ENCODE measurements at places on chromosomes 12 and 14.
A peak's percentile ranks its signal among the peaks of the same experiment; 100 is the strongest.

- DNase-seq, result no peak
These were observed 102.9 kb downstream of the RASSF9 start for GRCh38 chr12:85733221-85733840.

DNA sequence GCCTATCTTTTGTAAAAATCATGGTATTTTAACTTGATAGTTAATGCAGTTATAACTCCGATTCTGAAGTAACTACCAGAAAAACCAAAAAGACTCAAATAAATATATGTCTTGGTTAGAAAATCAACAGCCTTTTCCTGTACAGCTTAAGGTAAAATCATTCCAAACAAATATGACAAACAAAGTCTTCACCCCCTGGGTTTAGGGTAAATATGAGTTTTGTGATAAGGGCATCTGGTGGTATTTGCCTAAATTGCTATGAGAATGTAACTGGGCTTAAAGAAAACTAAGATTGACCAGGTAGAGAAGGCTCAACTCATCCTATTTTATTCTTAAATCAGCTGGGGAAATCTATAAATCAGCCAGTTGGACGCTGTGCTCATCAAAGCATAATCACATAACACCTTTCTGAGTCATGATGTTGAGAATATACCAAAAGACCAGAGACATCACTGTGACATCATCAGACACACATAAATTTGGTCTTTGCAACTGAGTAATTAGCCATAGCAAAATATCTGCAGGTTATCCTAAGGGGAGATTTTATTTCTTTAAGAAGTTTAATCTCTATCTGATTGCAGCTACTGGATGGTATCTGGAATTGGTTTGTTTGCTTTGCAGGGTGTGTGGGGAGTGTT is 133.9 kb downstream of the STXBP6 start:
- no peak for DNase-seq

DNA sequence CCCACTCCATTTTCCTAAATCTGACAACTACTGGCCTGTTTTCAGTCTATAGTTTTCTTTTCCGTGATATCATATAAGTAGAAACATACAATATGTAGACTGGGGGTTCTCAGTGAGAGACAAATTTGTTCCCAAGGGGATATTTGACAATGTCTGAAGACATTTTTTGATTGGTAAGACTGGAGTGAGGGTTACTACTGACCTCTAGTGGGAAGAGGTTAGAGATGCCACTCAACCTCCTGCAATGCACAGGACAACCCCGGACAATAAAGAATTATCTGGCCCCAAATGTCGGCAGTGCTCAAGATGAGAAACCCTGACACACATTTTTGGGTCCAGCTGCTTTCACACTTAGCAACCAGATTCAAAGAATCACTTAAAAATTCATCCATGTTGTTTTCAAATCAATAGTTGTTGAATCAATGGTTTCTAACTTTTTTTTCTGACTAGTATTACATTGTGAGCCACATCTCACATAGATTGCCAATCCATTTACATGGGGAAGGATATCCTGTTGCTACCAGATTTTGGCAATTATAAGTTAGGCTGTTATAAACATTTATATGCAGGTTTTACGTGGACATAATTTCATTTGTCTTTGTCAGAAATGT is 307.1 kb downstream of the RPL10L start:
- no peak for DNase-seq

- no peak for DNase-seq
These were observed 4.1 kb upstream of the PLEK2 start for GRCh38 chr14:67416085-67416484.

- DNase-seq, result no peak
These were observed 55.3 kb downstream of the KCNC2 start for GRCh38 chr12:75154388-75154787.

GRCh38 chr14:33916663-33917565 is 34.0 kb downstream of the EGLN3 start:
- DNase-seq, result no peak

DNA sequence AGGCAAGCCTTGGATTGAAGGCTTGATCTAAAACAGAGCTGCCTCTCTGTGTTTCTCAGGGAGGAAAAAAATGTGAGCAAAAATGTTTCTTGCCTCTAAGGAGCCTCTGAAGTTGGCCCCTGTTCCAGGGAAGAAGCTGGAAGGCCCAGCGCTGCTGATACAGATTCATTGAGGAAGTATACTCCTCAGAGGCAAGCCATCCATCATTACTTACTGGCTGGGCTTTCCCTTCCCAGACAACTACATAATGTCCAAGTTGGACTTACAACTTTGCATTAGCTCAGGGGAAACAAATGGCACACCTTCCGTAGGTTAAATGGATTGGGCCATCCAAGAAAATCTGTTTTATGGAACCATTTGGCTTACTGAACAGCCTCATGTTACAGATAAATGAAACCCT is 263.7 kb upstream of the SEL1L start:
- no peak for DNase-seq

- DNase-seq, result no peak
These were observed 4.6 kb downstream of the BEGAIN start for GRCh38 chr14:100582496-100583165.

- DNase-seq, result peak; percentile 50
These were observed 1.5 kb downstream of the ZNF605 start for GRCh38 chr12:132954471-132955048.

DNA sequence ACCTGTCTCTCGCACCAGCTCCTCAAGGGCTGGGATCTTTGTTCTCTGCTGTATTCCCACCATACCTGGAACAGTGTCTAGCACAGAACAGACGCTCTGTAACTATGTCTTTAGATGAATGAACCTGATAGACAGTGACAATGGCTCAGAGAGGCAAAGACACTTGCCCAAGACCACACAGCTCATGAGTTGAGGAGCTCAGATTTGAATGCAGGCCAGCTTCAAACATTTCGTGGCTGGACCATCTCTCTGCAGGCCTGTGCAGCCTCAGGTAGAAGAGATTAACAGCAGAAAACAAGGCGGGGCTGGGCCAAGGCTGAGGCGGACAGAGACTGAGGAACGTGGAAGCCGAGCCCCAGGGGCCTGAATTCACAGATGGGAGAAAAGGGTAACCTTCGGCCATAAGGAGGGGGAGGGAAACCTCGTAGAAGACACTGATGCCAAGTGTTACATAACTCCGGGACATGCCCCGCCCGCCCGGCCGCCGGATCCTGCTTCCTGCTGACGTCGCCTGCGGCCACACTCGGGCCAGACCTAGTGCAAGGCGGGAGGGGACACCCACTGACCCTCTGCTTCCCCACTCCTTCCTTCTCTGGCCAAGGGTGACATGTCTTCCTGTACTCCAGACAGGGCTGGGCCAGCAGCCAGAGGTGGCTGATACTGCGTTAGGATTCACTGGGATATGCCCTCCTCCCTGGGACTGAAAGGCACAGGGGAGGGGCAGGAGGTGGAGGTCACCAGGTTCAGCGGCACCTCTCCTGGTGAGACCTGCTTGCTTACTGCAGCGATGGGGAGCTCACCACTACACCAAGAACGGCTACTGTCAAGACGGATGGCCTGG is 86.8 kb downstream of the RFLNA start:
- no peak for DNase-seq

DNA sequence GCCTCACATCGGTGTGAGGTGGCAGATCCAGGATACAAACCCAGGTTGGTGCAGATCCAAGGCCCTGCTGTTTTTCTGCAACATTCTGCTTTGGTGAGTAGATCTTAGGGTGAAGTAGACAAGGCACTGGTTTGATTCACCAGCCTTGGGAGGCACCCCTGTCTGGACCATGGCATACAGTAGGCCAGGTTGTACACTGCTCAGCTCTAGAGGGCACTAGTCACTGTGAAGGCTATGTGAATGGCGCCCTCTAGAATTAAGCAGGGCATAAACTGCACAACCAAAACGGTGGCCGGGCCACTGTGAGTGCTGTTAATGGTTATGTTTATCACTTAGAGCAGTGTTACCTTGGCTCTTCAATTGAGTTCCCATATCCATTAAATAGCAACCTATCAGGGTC is 280.6 kb upstream of the PWP1 start:
- no peak for DNase-seq

GRCh38 chr14:101476916-101477553 is 84.3 kb upstream of the DIO3 start:
- peak; percentile 56 for DNase-seq

GRCh38 chr14:87613881-87614280 is 379.1 kb downstream of the GALC start:
- DNase-seq, result no peak

DNA sequence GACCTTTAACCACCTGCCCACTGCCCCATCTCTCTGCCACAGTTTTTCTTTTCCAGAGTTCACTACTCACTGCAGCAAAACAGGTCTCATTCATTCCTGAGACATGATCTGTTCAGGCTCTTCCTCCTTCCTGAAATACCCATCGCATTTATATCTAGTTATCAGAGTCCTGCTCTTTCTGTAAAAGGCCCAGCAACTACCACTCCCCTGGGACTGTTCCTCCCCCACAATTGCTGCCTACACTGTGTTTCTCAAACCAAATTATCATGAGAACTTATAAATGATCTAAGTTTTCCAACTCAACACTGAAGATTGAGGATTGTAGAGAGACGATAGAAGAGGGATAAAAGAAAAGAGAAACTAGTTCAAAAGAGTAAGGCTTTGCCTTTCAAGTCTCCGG is 40.8 kb upstream of the EPS8 start:
- DNase-seq, result no peak

DNA sequence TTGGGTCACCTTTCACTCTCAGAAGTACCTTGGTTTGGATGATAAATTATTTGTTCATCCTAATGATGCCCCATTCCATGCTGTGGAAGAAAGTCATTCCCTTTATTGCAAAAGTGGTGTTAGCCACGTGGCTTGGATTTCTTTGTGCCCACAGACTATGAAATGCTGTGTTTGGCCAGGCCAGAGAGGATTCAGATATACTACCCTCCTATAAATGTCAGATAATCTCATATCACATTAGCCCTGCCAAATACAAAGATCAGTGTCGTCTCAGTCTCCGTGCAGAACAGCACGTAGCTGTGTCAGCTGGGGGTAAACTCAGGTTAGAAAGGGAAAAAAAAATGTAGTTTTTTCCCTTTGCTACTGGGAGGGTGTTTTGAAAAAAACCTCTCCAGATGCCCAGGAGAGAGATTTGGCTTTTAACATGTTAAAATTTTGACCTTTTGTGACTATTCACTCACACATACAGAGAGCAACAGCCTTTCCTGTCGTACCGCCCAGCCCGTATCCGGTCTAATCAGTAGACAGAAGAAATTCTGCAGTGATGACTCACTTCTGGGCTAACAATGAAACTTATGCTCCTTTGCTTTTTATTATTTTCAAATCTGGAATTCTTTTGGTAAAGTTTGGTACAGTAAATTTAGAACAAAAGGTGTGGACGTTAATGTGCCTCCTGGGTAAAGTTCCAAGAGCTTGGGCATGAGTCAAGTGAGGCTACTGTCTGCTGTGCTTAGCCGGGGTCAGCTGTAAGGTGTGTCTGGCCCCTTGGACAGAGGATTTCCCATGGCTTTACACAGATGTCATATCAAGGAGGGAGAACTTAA is 8.5 kb upstream of the PTPRB start:
- DNase-seq, result no peak

GRCh38 chr14:81127785-81128184 is 93.0 kb downstream of the GTF2A1 start:
- DNase-seq, result no peak

DNA sequence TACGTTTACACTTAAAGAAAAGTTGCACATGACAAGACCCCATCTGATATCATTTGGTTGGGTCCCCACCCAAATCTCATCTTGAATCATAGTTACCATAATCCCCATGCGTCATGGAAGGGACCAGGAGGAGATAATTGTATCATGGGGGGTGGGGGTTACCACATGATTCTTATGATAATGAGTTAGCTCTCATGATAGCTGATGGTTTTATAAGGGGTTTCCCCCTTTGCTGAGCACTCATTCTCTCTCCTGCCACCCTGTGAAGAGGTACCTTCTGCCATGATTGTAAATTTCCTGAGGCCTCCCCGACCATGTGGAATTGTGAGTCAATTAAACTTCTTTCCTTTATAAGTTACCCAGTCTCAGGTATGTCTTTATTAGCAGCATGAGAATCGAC is 60.3 kb downstream of the PHLDA1 start:
- DNase-seq, result no peak

- DNase-seq, result no peak
These were observed 218.6 kb upstream of the SYT1 start for GRCh38 chr12:78645956-78646355.

DNA sequence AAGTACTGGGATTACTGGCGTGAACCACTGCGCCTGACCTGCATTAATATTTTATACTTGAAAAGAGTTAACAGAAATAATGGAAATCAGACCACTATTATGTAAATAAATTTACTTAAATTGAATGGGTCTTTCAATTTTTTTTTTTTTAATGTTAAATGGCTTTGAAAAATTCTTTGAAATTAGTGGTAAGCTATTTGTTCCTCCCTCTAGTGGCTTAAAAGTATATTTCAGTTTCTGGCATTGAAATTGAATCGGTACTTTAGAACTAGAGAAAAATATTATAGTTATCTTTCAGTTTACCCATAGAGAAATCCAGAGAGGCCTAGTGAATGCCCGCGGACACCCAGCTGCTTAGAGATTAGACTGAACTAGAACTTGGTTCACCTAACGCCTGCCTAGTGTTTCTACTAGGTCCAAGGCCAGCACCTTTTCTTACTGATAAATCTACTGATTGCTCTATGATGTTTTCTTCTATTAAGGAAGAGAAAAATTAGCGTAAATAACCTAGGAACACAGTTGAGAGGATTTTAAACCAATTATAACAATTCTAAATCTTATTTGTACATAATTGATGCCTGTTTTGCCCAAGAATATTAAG is 106.5 kb downstream of the EML1 start:
- no peak for DNase-seq

- no peak for DNase-seq
These were observed 464.8 kb downstream of the BTG1 start for GRCh38 chr12:91680864-91681263.

GRCh38 chr12:806200-806791 is 53.9 kb downstream of the WNK1 start:
- DNase-seq, result no peak

- no peak for DNase-seq
These were observed 16.7 kb downstream of the HMGA2 start for GRCh38 chr12:65840793-65841670.

- peak; percentile 72 for DNase-seq
These were observed 703 bp downstream of the NOVA1 start for GRCh38 chr14:26597071-26597588.

GRCh38 chr14:102872020-102872419 is 50.4 kb upstream of the AMN start:
- DNase-seq, result no peak

All from ecto neural progenitor cell (in vitro differentiated cells).